NCI-H345 (cell line): ENCODE measurements at places on chromosomes 11 and 22.

- DNase-seq, result no peak
These were observed 12.2 kb upstream of the SIK3 start for GRCh38 chr11:117110294-117110950.

DNA sequence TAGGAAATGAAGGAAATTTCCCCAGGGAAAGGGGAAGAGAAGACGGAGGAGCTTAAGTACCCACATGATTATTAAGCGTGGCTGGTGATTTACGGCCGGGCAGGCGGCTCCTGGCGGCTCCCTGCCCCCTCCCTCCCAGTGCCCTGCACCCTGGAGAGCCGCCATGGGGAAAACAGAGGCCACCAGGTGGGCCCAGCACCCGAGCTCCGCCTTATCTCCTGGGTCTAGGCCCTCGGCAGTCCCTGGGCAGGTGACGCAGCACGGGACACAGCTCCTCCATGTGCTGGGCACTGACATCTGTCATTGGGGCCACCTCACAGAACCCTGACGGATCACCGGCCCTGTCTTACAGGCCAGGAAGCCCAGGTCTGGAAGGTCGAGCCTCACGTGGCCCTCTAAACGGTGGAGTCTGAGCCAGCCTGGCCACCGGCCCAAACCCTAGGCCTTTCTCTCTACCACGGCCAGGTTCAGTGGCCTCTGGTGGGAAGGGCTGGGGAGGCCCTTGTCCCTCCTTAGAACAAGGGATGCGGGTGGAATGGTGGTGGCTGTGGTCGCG lies 60.2 kb upstream of the PPARA start:
- DNase-seq, result no peak

DNA sequence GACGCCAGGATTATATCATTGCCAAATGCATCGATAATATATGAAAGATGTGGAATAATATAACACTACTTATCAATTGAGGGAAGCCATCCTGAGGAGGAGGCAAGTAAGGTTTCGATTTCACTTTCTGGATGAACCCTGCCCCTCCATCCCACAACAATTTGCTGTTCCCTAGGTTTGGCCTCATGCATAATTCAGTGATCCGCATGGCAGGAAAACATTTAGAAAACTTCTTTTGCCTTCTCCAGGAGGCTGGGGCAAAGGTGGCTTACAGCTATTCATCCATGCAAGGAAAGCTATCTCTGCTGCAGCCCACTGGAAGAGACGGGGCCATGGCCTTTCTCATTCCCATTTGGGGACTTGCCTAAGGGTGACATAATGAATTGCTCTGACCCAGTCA lies 489.4 kb upstream of the CADM1 start:
- no peak for DNase-seq

DNA sequence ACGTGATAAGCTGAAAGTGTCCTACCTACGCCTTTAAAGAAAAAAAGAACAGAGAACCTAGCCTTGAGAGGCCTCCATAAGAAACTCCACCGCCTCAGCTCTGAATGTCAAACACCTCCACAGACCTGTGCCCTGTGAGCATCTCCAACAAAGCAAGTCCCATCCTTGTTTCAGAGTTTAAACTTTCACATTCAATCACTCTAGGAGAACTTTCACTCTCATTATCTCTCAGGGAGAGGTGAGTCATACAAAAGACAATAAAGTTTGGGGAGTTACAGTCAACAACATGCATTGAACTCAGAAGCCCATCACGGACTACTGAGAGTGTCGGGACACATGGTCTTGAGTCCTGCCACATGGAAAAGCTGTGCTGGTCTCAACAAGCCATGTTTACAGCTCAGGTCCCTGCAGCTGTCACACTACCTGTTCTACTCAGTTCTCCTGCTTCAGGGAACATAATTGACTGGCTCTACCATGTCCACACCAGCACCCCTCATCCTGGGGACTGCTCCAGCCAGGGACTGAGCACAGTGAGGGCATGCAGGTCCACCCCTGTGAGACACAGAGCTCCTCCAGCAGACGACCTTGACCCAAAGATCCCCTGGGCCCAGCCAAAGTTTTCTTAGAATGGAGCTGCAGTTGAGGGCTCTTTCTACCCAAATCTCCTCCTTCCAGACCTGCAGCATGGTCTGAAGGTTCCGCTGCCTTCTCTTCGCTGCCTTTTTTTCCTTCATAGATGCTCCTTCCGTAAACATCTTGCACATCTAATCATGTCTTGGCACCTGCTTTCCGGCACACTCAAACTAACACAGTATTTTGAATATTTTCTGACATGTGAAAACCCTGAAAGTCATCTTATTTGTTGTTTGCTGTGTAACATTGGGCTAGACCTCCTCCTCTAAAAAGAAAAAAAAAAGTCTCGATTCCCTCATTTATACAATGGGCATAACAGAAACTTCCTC lies 114.9 kb downstream of the ETS1 start:
- DNase-seq, result no peak

- peak; percentile 83 for DNase-seq
These were observed 2.7 kb downstream of the ADM start for GRCh38 chr11:10307400-10308200.

GRCh38 chr11:70471254-70471653 lies 72.9 kb downstream of the CTTN start:
- no peak for DNase-seq

DNA sequence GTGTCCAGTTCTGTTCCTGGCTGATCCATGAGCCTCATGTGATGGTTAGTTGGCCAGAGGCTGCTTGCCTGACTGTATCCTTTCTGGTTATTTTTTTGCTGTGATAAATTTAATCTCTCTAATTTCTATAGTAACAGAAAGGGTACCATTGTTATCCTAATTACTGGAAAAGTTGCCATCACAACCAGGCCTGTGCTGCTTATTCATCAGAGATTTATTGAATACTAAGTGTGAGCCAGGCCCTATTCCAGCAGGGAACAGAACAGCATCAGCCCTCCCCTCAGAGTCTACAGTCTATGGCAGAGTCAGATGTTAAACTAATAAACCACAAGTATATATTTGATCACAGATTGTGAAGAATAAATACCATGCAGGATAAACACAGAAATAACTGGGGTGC lies 86.8 kb downstream of the DEPDC5 start:
- no peak for DNase-seq

- DNase-seq, result no peak
These were observed 1041.8 kb downstream of the LRRC4C start for GRCh38 chr11:40417627-40418026.

DNA sequence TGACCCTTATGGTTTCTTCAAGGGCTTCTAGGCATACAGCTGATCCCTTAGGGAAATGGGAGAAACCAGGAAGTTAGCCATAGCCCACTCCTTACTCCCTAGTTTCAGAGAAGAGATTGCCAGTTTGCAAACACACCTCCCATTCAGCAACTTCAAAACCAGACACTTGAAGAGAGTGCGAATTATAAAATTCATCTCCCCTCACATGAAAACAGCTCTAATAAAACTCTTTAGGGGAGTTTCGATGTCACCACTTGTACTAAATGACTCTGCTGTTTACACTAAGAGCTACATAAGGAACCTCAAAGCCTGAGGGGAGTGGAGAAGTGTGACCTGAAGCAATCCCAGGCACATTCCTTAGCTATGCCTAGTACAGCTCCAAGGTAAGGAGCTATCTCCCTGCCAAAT lies 8.3 kb downstream of the LGR4 start:
- DNase-seq, result no peak
